NCI-H510A treated with DMSO at 0.1 percent for 48 hours (cell line): ENCODE measurements at places on chromosomes 5 and 9.

DNA sequence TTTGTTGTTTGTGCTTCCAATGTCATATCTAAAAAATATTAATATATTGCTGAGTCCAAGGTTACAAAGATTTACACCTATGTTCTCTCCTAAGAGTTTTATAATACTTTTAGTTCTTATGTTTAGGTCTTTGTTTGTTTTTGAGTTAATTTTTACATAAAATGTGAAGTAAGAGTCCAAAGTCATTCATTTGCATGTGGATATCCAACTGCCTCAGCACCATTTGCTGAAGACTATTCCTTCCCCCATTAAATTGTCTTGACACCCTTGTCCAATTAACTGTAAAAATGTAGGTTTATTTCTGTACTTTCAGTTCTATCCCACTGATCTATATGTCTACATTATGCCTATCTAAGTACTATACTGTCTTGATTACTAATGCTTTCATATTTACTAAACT lies 35.7 kb downstream of the TTC33 start:
- DNase-seq: no peak

- no peak for DNase-seq
Measured at GRCh38 chr9:88689509-88690298, 154.7 kb downstream of the NXNL2 start.

DNA sequence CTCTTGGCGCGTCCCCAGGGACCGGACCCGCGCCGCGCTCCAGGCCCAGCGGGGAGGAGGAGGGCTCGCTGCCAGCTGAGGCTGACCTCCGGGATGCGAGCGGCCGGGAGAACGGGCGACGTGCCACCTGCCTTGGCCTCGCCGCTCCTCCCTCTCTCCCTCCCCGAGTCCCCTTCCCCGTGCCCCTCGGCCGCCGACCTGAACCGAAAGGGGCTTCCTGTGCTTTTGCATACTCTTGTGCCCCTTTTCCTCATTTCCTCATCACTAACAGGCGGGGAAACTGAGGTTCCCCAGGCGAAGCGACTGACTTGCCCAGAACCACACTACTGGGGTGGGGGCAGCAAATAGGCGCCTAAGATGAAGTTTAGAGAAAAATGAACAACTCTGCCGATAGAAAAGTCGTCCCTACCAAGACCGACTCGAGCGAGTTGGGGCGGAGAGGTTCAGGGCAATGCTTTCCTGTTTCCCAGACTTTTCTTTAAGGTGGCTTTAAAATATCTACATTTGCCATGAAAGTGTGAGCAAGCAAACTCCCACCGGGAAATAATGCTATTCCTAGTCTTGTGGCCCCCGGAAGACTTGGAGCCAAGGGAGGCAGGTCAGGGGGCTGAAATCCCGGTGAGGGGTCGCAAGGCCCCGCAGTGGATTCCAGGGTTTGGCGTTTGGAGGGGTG lies 580 bp upstream of the DUSP1 start:
- DNase-seq: peak; percentile 25

GRCh38 chr9:109880276-109881169 lies 100.5 kb downstream of the PALM2AKAP2 start:
- no peak for DNase-seq

DNA sequence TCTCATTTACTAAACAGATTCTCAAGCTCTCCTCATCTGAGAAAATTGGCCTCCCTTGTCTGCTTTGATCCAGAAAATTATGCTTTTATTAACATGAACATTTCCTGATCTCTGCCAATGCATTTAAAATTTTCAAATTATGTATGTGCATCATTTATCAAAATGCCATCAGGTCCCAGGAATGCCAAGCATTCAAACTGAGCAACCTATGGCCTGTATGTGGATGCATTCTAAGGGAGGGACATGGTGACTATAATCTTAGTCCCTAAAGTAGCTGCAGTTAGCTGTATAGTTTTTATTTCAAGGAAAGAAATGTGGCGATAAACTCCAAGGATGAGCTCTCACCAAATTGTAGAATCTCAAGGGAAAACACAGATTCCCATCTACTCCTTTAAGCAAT lies 9.7 kb upstream of the RORB start:
- DNase-seq: no peak

- no peak for DNase-seq
Measured at GRCh38 chr9:8649160-8649559, 849.6 kb upstream of the DMAC1 start.

GRCh38 chr9:3528451-3528850 lies 2.6 kb upstream of the RFX3 start:
- peak; percentile 40 for DNase-seq

DNA sequence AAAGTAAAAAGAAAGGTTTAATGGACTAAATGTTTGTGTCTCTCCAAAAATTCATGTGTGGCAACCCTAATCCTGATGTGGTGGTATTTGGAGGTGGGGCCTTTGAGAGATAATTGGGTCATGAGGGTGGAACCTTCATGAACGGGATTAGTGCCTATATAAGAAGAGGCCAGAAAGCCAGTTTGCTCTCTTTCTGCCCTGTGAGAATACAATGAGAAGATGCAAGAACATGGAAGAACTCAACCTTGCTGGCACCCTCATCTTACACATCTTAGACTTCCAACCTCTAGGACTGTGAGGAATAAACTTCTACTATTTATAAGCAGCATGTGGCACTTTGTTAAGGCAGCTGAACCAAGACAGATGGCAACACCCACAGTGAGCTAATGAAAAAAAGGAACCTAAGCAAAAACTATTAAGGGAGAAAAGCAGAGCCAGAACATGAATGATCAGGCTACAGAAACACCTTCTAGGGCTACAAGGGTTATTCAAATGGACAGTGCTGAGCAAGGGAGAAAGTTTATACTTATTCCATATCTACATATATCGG lies 159.5 kb downstream of the PLK2 start:
- no peak for DNase-seq

GRCh38 chr5:84393969-84394368 lies 9.3 kb upstream of the EDIL3 start:
- no peak for DNase-seq

- DNase-seq: no peak
Measured at GRCh38 chr5:95081500-95081960, 203.4 kb downstream of the MCTP1 start.

DNA sequence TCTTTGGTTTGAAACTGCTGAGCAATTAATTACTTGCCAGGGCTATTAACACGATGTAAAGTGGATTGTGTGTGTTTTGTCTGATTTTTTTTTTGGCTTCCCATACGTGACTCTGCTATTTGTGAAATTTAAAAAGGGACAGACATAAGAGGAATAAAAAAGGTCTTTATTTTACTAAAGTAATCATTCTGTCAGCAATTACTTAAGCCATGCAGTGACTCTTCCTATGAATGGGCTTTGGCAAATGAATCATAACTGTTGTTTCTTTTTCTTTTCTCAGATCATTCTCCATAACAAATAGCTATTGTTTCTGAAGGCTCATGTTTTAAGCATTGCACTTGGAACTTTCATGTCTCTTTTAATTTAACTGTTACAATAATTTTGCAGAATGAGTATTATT lies 461.3 kb upstream of the RORB start:
- DNase-seq: no peak

DNA sequence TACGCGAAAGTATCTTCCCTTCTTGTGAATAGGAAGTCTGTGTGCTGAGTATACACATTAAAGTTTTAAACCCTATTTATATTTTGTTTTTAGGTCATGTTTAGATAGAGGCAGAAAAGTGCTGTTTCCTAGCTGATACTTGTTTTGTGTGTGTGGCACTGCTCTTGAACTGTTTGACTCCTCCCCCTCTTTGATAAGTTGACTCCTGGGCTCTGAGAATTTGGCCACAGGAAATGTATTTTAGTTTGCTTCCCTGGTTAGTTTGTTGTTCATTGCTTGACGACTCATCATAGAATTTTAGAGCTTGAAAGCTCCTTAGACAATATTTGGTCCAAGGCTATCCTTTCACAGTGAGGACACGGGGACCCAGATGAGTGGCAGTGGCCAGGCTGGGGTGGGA lies 2.0 kb upstream of the CDC14B start:
- peak; percentile 8 for DNase-seq

DNA sequence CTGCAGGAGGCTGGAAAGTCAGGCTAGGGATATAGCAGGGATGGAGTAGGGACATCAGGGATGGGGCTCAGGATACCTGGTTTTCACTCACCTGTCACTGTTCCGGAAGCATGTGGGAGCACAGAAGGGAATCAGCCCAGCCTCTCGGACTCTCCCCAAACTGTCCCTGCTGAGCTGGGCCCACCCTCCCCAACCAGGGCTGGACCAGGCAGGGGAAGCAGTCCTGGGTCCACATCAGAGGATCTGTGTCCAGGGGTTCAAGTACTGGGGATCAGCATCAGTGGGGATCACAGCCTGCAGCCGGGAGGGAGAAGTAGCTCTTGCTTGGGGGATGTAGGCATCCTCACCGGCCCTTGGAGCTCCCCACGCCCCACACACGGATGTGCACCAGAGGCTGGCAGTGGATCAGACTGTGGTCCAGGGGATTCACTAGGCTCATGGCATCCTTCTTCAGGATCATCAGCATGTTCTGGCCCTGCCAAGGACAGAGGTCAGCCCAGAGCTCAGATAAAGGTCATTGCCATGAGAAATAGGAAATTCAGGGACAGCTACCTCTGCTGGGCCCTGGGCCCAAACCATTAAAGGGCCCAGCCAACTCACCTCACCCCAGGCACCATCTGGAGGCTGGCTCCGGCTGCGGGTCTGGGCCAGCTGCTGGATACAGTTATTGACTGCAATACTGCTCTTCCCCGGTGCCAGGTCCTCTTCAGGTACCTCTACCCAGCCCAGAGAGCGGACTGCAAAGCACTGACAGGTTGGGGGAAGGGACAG lies 2.5 kb downstream of the APBB3 start:
- no peak for DNase-seq

GRCh38 chr5:156799171-156799570 lies 50.9 kb upstream of the PPP1R2B start:
- DNase-seq: no peak

- DNase-seq: no peak
Measured at GRCh38 chr9:94168203-94169000, 84.1 kb downstream of the PTPDC1 start.

- DNase-seq: no peak
Measured at GRCh38 chr5:111603446-111603827, 91.1 kb upstream of the STARD4 start.

- DNase-seq: no peak
Measured at GRCh38 chr9:108665521-108666239, 190.1 kb downstream of the ACTL7B start.

GRCh38 chr5:75961818-75962217 lies 121.4 kb upstream of the SV2C start:
- DNase-seq: no peak

- no peak for DNase-seq
Measured at GRCh38 chr9:127426756-127427155, 2.6 kb downstream of the ZNF79 start.

- no peak for DNase-seq
Measured at GRCh38 chr9:36765077-36765390, 192.3 kb downstream of the MELK start.
